ENCODE measurements at places on chromosomes 12 and 14.

DNA sequence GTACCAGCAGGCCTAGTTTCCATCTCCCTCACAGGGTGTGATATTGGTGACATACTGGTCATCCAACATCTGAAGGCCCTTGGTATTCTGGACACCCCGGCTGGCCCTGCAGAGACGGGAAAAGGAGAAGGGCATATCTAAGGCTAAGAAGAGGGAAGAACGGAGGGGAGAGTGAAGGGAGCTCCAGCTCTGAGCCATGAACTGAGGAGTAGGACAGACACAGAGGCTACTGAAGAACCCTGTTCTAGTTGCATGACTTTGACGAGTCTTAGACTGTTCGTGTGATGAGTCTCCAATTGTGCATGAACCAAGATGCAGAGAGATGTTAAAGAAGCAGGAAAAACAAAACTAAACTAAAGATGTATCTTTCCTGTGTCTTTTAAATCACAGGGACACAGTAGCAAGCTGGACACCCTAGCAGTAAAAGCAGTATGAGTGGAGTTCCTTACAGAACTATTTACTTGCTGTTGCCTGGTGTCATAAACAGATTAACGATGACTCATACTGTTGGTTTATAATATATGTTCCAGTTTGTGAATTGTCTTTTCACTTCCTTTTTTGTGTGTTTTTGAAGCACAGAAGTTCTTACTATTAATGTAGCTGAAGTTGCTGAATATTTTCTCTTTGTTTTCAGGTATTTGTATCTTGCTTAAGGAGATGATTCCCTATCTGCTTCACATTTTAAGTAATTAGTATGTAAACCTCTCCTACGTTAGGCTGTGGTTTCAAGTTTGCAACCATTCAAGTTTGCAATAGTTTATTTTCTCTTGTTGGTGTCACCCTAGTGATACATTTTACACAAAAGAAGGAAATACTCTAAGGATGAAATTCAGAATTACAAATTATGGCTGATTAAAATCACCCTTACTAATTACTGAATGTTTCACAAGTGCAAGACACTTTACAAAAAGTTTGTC, 15.7 kb downstream of the FAR2 start:
- DNase-seq, result peak; percentile 73

GRCh38 chr14:42057111-42057510, 450.4 kb downstream of the LRFN5 start:
- peak; percentile 10 for DNase-seq

- DNase-seq, result no peak
Observed at GRCh38 chr14:38824706-38825105, 278.3 kb downstream of the SEC23A start.

DNA sequence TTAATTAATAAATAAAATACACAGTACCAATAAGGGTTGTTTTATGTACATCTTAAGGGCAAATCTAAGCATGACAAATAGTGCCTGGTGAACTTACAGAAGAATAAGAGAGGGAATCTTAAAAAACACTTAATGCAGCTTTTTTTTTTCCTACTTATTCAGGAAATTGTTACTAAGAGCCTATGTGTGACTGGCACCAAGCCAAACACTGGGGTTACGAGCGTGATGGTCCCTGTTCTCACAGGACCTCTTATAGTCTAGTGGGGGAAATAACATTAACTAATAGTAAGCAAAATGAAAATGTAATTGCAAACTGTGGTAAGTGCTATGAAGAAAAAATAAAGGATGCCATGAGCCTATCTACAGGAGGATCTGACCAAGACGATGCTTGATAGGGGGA, 53.6 kb downstream of the RTN1 start:
- DNase-seq, result no peak

DNA sequence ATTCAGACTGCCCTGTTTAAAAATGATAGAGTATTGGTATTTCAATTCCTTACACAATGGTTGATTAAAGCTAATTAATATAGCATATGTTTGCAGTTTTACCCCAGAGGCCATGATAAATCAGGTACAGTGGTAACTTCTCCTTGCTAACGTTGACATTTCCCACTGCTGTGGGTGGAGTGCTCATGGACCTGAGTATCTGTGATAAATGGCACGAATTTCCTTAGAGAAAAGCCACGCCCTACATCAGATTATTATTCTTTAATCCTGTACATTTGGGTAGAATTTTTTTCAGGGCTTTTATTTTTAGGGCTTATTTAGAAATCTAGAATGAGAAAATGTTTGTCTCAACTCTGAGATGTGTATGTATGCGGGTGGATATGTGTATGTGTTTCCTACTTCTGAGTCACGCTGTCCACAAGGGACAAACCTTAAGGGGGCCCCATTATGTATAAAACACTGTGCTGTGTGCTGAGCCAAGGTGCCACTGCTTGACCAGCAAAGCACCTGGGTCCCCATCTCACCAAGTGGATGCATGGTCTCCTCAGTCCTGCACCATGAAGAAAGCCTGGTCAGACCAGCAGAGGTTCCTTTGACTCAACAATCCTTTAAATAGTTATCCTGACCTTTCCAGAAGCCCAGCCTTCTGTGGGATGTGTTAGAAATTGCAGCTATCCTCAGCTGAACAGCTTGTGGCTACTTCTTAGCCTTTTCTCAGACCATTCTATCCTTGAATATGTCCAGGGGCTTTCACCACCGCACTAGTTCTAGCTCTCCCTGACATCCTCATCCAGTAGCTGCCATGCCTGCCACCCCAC, 57.9 kb upstream of the STK38L start:
- DNase-seq, result no peak

GRCh38 chr12:6140651-6141447, 16.4 kb upstream of the VWF start:
- peak; percentile 4 for DNase-seq

- DNase-seq, result peak; percentile 37
Observed at GRCh38 chr14:55832122-55832911, 252.3 kb downstream of the KTN1 start.
